ENCODE measurements at places on chromosomes 3 and 15.

DNA sequence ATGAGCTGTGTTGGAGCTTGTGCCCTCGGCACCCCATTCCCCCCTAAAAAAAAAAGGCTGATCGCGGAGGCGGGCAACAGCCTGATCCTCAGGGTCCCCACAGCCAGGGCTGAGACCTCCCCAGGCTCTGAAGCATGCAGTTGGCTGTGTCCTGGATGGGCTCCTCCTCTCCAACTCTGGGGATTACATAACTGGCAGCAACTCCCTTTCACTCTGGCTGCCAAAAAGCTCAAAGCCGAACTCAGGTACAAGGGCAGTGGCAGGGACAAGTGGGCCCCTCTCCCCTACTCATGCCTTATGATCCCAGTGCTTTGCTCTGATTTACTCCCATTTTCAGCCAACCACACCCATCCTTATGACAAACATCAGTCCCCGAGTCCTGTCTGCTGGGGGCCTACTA is 18.3 kb downstream of the TPRA1 start:
- no peak for DNase-seq

DNA sequence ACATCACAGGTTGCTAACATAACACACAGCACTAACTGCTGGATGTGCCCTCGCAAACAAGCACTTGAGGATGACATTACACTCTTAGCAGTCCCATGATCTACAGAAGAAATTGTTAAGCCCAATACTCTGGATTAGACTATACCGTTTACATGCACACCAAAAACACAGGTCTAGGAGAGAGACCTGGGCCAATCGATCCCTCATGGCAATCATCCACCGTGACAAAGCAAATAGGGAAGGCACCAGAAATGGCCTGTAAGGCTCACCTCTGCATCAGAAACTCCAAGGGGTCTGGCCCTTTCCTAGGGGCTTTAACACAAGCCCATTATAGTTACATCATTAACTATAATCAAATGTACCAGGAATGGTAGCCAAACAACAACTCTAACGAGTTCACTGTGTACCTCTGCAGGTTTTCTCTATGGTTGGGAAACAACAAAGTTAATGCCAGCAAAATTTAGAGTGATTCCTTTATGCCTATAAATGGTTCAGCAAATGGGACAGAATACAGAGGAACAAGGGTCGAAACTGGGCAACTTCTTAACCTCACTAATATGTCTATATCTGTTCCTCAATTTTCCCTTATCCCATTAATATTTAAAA is 18.5 kb downstream of the TRANK1 start:
- DNase-seq = no peak

- no peak for DNase-seq
Measured at GRCh38 chr3:69568458-69568857, 170.8 kb upstream of the MITF start.

DNA sequence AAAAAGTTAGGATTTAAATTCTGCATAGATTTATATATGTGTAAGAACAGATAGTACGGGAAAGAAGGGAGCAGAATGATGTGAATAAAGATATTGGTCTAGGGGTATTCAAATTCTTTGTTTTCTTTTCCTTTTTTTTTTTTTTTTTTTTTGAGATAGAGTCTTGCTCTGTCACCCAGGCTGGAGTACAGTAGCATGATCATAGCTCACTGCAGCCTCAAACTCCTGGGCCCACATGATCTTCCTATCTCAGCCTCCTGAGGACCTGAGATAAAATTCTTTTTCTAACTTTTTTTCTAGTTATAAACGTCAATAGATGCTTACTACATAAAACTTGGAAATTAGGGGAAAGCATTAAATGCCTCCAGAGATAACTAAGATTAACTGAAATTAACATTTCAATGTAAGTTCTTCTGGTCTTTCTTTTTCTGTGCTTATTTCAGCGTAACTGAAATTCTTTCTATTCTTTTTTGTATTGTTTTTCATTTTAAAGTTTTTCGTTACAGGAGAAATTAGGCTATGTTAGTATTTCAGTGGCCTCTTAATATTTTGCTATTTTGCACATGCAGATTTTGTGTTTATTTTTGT is 29.2 kb downstream of the UBE2Q2 start:
- no peak for DNase-seq

DNA sequence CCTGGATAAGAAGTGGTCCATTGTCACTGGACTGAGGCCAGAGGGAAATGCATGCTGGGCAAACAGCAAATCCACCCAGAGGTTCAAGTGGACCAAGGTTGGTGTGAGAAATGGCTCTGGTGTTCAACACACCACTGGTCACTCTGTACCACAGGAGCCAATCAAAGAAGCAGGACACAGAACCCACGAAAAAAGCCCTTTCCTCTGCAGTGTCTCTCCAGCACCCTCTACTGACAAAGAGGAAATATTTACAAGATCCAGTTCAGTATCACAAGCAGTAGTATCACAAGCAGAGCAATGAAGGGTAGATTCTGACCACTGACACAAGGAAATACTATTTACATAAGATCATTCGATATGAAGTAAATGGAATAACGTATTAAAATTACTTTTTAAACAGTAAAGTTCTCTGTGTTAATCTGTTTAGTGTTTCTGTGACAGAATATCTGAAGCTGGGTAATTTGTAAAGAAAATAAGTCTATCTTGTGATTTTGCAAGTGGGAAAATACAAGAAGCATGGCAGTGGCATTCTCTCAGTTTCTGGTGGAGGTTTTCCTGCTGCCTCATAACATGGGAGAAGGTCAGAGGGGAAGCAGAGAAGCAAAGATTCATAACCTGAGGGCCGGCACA is 390.7 kb downstream of the EFHB start:
- DNase-seq = no peak

DNA sequence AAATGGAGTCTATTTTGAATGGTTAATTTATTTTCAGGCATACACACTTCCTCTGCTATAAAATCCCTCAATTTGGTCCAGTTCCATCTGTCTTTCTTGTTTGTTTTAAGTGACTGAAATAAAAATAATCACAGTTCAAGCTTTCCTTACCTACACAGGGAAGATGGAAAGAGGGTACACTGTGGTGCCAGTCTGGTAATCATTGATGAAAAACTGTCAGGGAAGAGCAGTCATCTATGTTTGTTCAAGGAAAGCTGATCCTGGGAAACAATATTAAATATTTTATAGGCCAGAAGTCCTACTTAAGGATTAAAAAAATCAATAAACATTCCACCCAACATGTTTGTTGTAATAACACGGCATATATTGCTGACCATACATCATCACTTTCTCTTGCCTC is 115.2 kb upstream of the KCNMB2 start:
- DNase-seq = no peak

DNA sequence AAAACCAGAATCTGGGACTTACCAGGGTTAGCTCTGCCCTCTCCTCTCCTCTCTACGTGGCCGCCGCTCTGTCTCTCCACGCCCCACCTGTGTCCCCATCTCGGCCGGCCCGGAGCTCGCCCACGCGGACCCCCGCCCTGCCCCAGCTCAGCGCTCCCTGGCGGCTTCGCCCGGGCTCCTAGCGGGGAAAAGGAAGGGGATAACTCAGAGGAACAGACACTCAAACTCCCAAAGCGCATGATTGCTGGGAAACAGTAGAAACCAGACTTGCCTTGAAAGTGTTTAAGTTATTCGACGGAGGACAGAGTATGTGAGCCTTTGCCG is 5.4 kb downstream of the ISL2 start:
- DNase-seq = no peak

DNA sequence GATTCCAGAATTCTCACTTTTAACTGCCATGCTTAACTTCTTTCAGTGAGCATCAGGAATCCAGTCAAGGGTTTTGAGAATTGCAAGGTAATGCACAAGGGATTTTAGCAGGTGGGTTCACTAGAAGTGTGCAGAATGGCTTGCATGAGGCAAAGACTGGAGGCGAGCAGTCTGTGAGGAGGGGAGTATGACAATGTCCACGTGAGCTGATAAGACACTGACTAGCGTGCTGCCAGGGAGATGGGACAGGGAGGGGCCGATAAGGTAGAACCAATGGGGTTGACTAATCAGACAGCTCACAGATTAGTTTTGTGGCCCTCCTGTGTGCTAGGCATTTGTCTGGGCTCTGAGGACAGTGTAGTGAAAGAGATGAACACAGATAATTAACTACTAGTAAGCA is 102.0 kb upstream of the DAZL start:
- DNase-seq = no peak

- no peak for DNase-seq
Measured at GRCh38 chr3:48935530-48935929, 16.9 kb downstream of the ARIH2 start.

GRCh38 chr15:33601461-33601860 is 290.7 kb downstream of the RYR3 start:
- DNase-seq = no peak

DNA sequence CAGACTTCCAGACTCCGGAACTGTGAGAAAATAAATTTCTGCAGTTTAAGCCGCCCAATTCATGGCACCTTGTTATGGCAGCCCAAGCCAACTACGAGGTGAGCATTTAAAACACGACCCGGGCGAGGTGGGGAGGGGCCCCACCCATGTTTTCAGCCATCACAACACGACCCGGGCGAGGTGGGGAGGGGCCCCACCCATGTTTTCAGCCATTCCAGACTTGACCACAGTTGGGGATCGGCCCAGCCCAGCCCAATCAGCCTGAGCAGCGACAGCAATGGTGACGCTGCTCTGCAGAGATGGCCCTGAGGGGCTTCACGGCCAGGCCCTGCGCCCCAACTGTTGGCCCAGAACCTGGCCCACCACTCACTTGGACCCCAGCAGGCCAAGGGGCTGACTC is 93.1 kb downstream of the ATP10A start:
- DNase-seq = no peak

- no peak for DNase-seq
Measured at GRCh38 chr15:65829130-65829764, 37.2 kb upstream of the DENND4A start.

DNA sequence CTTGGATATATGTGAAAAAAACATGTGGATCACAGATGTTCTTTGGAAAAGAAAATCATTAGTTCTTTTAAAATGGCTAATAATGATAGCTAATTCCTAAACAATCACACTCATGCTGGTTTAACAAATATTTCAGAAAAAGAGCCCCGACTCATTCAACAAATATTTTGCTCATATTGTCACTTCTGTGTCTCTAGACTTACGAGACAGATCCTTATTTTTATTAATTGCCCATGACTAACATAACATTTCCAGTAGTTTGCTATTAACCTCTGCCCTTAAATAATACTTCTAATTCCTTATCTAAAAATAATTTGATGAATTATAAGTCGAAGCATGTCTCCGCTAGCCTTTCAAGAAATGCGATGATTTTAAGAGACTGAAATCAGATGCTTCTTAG is 70.4 kb downstream of the SATB1 start:
- no peak for DNase-seq

DNA sequence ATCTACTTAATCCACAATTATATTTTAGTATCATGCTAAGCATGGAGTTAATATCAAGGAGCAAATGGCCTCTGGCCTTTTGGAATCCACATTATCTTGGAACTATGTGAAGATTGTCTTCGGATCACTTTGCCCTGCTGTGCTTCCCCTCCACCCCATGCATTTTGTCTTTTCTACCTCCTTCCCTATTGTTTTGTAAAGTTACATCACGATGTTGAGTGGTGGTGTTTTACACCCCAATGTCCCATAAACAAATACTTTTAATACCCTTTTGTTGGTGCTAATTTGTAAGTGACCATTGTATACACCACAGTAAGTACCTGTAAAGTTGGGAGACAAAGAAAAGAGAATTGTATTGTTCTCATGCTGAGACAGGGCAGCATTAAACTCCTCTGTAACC is 258.4 kb upstream of the ZNF717 start:
- no peak for DNase-seq

DNA sequence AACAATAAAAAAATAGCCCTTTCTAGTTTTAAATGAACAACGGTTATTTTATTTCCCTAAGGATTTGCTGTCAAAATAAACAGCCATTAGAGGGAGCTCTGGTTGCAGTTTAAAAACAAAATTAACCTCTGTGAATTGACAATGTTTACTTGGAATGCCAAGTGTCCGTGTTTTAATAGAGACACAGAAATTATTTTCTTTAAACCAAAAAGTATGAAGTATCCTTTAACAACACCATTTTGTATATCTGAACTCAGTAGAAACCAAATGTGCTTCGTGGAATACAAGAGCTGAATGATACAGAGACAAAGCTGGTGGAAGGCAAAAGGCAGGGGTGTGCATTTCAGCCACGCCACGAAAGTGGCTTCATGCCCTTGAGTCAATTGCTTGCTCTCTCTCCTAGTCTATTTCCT is 74.4 kb downstream of the MOBP start:
- DNase-seq = no peak

GRCh38 chr15:81146006-81146405 is 11.9 kb downstream of the CFAP161 start:
- DNase-seq = no peak

GRCh38 chr3:48682786-48683185 is 2.9 kb downstream of the NCKIPSD start:
- DNase-seq = no peak

DNA sequence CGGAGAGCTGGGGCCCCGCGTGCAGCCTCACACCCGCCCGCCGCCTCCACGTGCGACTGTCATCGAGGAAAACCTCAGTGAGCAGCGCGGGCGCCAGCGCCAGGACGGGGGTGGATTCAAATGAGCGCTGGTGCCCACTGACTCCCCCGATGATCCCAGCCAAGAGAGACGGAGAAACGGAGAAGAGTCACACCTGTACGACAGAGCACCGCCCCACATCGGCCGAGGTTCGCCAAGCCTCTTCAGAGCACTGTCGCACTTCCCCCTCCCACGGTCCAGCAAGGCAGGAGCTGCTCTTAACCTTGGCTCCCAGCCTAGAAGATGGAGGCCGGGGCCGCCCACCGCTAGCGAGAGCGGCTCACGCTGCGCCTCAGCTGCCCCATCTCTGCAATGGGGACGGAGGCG is 130.9 kb upstream of the IQSEC1 start:
- no peak for DNase-seq

- DNase-seq = no peak
Measured at GRCh38 chr3:178084938-178085816, 451.1 kb upstream of the KCNMB2 start.

GRCh38 chr15:67300266-67301025 is 45.9 kb downstream of the IQCH start:
- DNase-seq = no peak

DNA sequence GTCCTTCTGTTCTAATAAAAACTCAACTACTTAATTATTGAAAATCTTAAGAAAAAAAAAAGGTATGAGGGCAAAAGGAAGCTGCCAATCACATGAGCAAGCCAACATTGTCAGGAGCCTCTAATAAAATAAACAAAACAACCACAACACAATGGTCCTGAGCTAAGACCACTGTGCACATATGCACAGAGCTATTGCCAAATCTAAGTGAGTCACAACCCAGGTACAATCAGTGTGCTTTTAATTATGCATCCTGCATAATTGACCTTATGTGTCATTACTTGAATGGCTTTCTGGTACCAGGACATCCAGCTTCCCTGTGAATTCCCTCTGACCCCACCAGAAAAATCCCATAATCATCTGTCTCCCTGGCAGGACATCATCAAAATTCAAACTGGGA is 639.8 kb downstream of the MAGI1 start:
- no peak for DNase-seq

GRCh38 chr3:46674031-46674845 is 19.2 kb downstream of the ALS2CL start:
- DNase-seq = no peak
